Central memory CD8-positive, alpha-beta T cell (primary cell): ENCODE measurements at places on chromosomes 6 and 20.

- no peaks in the 10 kb centered on the region for H3K36me3 ChIP-seq
- no peak for DNase-seq
- H3K4me3 ChIP-seq, result no peak overlapping the region
- no peaks in the 10 kb centered on the region for H3K4me1 ChIP-seq
Measured at GRCh38 chr6:107546691-107547450, 57.0 kb downstream of the SOBP start.

DNA sequence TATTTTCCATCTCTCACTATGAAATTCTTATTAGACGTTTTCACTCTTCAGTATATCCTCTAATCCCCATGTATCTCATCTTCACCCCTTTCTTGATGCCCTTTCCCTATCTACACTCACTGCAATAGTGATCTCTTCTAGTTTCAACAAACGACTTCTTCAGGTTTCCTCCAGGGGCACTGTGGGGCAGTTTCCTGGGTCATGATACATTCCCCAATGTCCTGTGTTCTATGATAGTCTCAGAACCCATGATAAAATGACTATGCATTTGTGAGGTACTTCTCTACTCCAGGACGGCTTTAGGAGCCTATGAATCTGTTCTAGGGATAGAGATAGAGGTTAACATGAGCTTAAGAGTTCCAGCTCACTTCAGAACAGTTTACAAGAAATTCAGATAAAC is 183.3 kb downstream of the FOXC1 start:
- H3K4me1 ChIP-seq, result peaks cover 4% of the 10 kb centered on the region
- no peak overlapping the region for H3K4me3 ChIP-seq
- no peak for DNase-seq
- no peaks in the 10 kb centered on the region for H3K27me3 ChIP-seq

DNA sequence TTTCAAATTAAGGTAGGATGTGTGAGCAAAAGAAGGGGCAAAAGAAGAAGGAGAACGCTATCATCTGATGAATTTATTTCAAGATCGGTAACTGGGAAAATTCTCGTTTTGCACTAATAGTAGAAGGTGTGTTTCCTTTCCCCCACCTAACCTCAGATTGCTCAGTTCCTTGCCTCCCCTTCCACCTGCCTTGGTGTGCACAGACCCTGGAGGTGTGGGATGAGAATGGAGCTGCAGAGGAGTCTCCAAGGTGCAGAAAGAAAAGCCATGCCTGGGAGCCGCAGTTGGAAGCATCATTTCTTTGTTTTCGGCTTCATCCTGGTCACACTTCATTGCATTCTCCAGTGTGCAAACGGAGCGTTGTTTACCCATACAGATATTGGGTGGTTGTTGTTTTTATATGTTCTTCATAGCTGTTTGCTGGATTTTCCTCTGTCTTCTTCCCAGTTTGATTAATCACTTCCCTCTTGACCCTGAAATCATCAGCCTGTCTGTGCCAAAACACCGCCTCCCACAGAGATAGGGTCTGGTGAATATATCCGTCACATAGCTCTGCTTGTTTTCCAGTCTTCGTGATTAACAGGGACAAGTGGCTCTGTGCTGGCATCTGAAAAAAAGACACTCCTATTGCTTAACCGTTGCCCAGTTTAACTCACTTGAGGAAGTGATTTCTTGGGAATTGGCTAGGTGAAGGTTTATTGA is 40.2 kb upstream of the NEDD9 start:
- H3K27ac ChIP-seq, result no peak overlapping the region
- DNase-seq, result no peak
- H3K36me3 ChIP-seq, result peaks cover 10% of the 10 kb centered on the region
- H3K4me3 ChIP-seq, result no peak overlapping the region

GRCh38 chr20:33516882-33517281 is 27.0 kb downstream of the CBFA2T2 start:
- H3K27me3 ChIP-seq, result no peaks in the 10 kb centered on the region
- no peak overlapping the region for H3K27ac ChIP-seq
- DNase-seq, result no peak
- no peak overlapping the region for H3K4me3 ChIP-seq

DNA sequence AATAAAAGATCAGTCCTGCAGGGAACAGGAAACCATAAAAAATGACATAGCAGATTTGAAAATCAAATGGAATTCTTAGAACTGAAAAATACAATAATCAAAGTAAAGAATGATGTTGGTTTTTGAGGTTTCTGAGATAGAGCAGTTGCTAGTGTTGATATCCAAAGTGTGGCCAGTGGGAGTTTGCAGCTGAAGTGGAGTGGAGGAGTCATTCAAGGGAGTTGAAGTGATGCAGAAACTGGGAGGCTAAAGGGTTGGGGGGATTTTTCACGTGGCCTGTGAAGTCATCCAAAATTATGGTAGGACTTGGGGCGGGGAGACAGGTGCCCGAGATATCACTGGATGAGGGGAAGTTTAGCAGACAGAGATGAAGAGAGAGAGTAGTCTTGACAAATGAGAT is 123.6 kb downstream of the CDC5L start:
- DNase-seq, result no peak
- H3K27me3 ChIP-seq, result no peaks in the 10 kb centered on the region
- no peaks in the 10 kb centered on the region for H3K4me1 ChIP-seq
- no peaks in the 10 kb centered on the region for H3K36me3 ChIP-seq
- no peak overlapping the region for H3K4me3 ChIP-seq
- H3K27ac ChIP-seq, result no peak overlapping the region

DNA sequence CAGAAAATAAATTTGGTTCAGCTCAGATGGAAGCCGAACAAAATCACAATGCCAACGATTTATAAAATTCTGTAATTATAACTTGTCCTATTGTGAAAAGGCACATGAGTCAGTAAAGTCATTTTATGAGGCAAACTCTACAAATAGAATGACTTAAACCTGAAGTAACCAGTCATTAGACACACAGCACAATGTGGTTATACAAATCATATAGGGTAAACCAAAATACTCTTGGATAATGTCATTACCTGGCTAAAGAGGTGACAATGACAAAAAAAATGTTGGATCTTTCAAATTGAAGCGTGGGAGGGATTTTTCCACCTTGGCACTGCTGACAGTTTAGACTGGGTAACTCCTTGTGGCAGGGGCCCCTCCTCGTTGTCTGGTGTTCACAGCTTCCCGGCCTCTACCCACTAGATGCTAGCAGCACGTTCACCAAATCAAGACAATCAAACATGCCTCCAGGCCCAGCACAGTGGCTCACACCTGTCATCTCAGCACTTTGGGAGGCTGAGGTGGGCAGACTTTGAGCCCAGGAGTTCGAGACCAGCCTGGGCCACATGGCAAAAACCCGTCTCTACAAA is 5.0 kb downstream of the ANKRD60 start:
- H3K36me3 ChIP-seq, result no peaks in the 10 kb centered on the region
- H3K4me1 ChIP-seq, result no peaks in the 10 kb centered on the region
- H3K27ac ChIP-seq, result no peak overlapping the region
- peaks cover 98% of the 10 kb centered on the region for H3K27me3 ChIP-seq
- H3K4me3 ChIP-seq, result no peak overlapping the region

- H3K4me3 ChIP-seq, result no peak overlapping the region
- DNase-seq, result no peak
- H3K4me1 ChIP-seq, result peaks cover 11% of the 10 kb centered on the region
- no peaks in the 10 kb centered on the region for H3K27me3 ChIP-seq
- no peak overlapping the region for H3K27ac ChIP-seq
Measured at GRCh38 chr6:47631269-47631772, 67.1 kb upstream of the ADGRF4 start.

GRCh38 chr20:52008874-52009273 is 182.7 kb downstream of the ZFP64 start:
- H3K27me3 ChIP-seq, result peaks cover 23% of the 10 kb centered on the region
- H3K27ac ChIP-seq, result no peak overlapping the region
- H3K4me3 ChIP-seq, result no peak overlapping the region
- no peaks in the 10 kb centered on the region for H3K36me3 ChIP-seq
- DNase-seq, result no peak

DNA sequence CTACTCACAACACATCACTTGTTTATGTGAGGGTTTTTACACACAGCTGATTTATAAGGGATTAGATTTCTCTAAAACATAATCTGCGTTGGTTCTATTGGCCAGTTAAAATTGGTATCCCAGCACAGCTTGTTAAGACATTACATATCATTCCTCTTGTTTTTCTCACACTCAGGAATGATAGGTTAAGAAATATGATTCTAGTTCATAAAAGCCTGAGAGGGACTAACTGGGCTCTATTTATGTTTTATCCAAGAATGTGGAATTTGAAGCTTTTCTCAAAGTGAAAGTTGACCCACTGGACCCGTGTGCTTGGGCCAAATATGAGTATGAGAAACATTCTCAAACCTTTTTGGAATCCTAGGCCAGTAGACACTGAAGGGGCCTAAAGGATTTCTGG is 117.3 kb downstream of the TMEM170B start:
- no peak overlapping the region for H3K27ac ChIP-seq
- DNase-seq, result no peak
- H3K27me3 ChIP-seq, result peaks cover 57% of the 10 kb centered on the region
- no peak overlapping the region for H3K4me3 ChIP-seq
- H3K4me1 ChIP-seq, result no peaks in the 10 kb centered on the region

GRCh38 chr20:44714701-44715498 is at the start of gene CCN5:
CCN5 (plus strand) TSS chr20:44715369; CDS start chr20:44715391, 22 bp downstream.
- H3K4me3 ChIP-seq, result no peak within 1 kb of the TSS
- no peak within 1 kb of the TSS for H3K27ac ChIP-seq
- H3K27me3 ChIP-seq, result peaks cover 25% of the 10 kb centered on the region
- DNase-seq, result no peak
- no peaks in the 10 kb centered on the region for H3K4me1 ChIP-seq

DNA sequence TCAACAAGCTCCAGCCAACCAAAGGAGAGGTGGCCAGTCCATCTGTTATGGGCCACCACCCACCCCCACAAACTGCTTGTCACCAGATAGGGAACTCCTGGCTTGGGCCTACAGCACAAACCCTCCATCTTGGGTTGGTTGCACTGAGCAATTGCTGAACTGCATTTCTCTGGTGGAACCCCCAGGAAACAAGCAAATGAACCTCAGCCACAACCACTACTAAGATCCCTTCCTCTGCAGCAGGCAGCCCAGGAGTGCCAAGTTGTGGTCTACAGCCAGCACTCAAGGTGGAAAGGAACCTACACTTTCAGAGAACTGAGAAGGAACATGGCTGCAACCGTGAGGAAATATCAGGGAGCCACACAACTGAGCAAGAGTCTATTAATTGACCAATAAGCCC is 171.6 kb downstream of the TMEM200A start:
- H3K36me3 ChIP-seq, result no peaks in the 10 kb centered on the region
- no peaks in the 10 kb centered on the region for H3K27me3 ChIP-seq
- H3K27ac ChIP-seq, result peak overlapping the region; percentile 25
- DNase-seq, result no peak
- no peak overlapping the region for H3K4me3 ChIP-seq
